COLO829 (cell line): ENCODE measurements at places on chromosomes 2 and 18.

DNA sequence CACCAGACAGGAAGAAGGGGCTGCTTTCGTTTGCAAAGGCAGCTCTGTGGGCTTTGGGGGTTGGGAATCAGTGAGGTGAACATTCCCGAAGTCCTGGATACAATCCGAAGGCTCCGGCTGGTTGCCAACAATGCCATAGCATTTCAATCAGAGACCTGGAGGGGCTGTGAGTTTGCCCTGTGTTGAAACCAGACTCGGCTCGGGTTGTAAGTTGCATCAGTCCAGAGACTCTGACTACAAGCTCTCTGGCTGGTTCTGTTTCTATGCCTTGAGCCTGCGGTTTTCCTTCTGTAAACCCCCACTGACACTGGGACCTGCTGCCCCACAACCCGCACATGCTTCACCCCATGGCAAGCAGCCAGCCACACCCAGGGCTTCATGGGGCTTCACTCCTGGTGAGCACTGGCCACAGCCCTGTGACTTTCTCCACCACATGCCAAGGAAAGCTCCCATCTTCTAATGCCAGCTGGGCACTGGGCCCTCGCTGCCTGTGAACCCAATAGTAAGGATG, 85.7 kb upstream of the ODC1 start:
- DNase-seq = no peak

DNA sequence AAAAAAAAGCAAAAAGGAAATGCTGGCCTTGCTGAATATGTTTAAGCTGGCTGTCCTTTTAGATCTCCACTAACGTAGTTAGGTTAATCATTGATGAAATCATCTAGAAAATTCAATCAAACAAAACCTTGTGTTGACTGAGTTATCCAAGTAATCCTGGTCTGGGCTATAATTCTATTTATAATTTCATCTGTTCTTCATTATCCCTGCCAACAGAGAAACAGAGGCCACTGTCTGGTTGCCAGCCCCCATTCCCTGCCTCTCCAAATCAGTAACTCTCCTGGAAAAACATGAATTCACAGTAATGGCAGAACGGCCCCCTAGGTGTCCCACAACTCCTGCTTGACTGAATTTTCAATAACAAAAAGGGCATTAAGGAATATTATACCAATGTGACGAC, 24.6 kb downstream of the DOCK10 start:
- DNase-seq = no peak

DNA sequence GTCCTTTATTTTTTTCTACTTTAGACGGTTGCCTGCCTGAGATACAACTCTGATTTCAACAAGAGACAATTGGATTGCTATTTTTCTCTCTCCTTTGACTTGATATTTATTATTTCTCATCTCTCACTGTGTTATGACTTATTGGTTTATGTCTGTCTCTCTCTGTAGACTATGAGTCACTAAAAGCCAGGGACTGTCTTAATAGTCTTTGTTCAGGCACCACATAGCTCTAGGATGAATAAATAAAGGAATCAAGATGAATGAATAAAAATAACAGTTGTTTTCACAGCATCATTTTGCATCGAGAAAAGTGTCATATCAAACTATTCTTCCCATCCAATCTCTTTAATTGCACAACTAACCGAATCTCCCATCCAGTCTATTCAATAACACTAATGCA, 31.4 kb upstream of the CD28 start:
- DNase-seq = peak; percentile 44

DNA sequence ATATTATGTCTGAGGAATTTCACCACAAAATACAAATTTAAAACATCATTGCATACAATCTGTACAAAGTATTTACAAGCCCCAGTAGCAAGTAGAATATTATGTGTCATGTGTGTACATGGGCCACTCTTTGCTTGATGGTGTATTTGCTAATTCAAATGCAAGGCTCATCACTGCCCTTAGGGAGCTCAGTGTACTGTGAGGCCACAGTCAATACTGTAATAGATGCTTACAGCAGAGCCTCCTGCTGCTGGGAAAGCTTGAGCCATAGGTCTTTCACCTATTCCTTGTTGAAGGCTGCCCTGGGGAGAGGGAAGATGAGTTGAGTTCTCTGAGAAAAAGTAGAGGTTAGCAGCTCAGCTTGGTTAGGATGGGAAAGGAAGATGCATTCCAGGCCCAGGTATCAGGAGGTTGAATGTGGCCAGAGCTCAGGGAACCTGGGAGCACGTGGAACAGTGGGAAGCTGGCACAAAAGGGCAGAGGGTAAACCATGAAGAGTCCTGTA, 189.6 kb downstream of the LRP1B start:
- no peak for DNase-seq

- no peak for DNase-seq
These were observed 23.9 kb upstream of the LNPK start for GRCh38 chr2:176025932-176026331.

DNA sequence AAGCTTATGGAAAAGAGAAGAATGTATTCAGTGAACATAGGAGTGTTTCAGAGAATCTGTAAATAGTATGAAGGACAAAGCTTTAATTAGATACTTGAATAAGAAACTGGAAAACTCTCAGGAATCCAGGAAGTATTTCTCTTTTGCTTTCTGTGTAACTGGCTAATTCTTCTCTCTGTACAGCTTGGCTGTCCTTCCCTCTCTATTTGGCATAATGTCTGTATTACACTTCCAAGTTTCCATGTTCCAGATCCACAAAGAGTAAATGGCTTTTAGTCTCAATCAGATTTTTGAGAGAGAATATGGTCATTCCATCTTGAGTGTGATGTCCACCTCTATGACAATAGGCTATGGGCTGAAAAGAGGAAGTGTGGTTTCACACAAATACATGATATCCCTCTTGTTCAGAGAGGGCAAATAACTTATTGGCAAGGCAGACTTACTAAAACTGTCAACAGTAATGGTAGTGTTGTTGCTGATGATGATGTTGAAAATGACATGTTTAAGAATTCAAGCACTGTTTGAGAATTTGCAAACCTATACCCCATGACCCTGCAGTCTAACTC, 129.2 kb upstream of the ERBB4 start:
- DNase-seq = no peak

DNA sequence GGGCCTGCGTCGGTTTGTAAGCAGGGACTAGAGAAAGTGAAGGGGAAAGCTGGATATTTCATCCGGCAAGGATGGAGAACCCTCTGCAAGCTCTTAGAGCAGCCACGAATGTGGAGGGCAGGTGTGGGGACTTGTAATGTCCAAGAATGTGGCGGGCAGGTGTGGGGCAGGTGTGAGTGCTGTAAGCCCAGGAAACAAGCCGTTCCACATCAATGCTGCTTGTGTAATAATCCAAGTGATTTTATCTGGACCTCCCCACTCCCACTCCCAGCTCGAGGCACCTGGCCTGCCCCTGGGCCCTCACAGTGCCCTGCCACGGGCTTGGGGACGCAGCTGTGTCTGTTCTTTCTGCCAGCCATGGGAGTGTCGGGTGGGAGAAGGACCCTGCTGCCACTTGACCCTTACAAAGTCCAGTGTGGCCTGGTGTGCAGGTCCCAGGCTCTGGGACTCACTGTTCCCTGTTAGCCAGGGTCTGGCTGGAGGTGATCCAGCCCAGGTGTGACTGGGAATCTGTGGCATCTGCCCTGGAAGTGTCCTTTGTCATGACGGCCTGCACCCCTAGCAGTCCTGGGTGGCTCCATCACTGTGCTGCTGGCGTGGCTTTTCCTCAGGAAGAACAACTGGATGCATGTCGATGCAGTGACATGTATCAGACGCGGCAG, 42.8 kb downstream of the SOX11 start:
- DNase-seq = no peak

- no peak for DNase-seq
These were observed 45.8 kb upstream of the HS6ST1 start for GRCh38 chr2:128364441-128364911.

- DNase-seq = peak; percentile 65
These were observed 9.4 kb upstream of the CD302 start for GRCh38 chr2:159807183-159808031.

DNA sequence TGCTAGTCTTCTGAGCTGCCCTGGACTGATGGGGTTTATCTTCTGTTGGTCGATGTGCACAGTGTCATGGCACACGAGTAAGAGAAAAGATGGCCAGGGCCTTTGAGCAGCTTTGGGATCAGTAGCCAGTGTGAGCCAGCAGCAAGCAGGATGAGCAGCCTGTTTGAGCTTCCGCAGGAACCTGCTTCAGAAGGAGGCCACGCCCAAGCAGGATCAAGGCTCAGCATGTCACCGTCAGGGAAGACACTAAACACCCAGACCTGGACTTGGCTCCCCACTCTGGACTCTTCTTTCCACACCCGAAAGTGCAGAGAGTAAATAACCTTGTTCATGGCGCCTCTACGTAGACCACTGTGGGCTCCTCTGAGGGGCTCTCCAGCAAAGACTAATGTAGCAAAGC, 25.2 kb upstream of the ASB1 start:
- DNase-seq = no peak

DNA sequence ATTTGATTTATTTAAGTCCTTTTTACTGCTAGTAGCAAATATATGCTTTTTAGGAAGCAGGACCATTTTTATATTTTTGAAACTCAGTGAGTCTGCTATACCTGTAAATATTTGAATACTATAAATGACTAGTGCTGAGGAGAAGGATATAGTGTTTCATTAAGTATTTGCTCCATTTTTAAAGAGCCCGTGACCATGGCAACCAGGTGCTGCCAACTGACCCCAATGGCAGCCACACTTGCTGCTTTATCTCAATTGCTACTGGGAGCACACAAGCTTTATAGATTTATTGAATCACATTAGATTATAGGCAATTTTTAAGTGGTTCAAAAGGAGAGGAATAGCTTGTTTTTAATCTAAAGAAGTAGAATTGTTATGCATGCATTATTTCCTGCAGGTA, 142.0 kb downstream of the SCG2 start:
- DNase-seq = no peak

DNA sequence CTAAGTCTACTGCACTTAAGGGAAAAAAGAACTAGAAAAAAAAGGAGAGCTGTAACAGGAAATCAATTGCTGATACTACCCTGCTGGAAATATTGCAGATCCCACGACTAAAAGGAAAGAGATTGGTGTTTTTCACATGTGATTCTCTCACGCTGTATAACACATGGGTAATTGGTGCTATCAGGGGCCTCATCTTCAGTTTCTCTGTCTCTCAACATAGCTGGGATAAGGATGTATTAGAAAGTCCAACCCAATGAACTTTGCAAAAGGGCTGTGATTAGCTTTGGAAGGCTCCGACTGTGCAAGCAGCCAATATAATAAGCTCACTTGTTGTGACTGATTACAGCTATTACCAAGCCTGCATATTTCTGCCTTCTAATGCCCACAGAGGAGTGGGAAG, 133.4 kb downstream of the NRP2 start:
- no peak for DNase-seq

- DNase-seq = no peak
These were observed 152.8 kb downstream of the BCL11A start for GRCh38 chr2:60400462-60401246.

- no peak for DNase-seq
These were observed 23.2 kb upstream of the ACSL3 start for GRCh38 chr2:222837643-222838056.

GRCh38 chr2:151869291-151869690, 41.1 kb upstream of the ARL5A start:
- DNase-seq = no peak

GRCh38 chr2:217551252-217551899, 451.4 kb downstream of the TNS1 start:
- DNase-seq = peak; percentile 31

DNA sequence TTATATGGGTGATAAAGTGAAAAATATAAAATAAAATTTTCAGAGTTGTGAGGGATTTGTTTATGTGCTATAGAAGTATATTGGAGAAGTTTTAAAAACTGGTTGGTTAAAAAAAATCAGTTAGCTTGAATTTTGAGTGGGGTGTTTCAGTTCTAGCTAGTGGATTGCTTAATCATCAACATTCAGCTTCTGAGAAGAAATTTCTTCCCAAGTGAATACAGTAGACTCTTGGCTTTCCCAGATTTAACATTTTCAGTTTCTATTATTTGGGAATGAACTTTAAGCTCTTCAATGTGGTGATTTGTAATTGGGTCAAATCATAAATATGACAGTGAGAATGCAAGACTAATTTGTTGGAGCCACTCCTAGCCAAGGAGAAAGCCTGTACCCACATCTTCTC, 120.8 kb downstream of the PLCL1 start:
- DNase-seq = no peak

DNA sequence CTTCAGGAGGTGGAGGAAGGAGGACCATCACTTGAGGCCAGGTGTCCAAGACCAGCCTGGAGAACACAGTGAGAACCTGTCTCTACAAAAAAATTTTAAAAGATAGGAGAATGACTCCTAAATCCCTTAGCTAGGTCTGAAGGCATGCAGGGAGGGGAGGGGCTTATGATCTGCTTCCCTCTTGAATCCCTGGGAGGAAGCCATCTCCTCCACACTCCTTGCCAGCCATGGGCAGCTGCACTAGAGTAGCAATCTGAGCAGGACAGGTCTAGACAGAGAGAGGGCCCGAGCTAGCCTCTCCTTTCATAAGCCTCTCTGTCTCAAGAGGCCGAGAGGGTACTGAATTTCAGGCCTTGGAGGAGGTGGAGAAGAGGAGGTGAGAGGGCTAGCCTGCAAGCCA, 42.5 kb downstream of the DAPL1 start:
- no peak for DNase-seq

DNA sequence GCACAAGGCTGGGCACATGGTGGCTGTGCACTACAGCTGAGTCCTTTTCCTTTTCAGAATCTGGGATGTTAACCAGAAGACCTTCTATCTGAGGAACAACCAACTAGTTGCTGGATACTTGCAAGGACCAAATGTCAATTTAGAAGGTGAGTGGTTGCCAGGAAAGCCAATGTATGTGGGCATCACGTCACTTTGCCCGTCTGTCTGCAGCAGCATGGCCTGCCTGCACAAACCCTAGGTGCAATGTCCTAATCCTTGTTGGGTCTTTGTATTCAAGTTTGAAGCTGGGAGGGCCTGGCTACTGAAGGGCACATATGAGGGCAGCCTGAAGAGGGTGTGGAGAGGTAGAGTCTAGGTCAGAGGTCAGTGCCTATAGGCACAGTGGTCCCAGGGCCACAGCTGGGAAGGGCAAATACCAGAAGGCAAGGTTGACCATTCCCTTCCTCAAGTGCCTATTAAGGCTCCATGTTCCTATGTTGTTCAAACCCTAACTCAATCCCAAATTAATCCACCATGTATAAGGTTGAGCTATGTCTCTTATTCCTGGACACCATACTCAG, 2.2 kb downstream of the IL1RN start:
- DNase-seq = no peak

- DNase-seq = no peak
These were observed 396.5 kb upstream of the DSEL start for GRCh38 chr18:67913040-67913439.

GRCh38 chr18:54767098-54767497, 61.2 kb upstream of the RAB27B start:
- no peak for DNase-seq

DNA sequence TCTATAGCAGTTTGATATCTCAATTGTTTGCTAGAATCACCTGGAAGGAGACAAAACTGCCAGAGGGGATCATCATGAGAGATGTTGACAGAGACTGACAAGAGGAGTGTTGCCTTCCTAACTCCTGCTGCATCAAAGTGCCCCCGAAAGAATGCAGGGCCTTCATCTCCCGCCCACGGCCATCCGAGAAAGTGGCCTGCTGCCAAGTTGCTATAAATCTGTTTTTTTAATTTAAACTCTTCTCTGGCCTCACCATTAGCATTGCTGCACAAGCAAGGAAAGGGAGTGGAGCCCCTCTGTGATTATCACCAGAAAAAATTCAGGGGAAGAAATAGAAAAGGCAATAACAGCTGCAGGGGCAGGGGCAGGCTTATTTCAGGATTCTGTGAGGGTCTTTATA, 238.1 kb upstream of the EPHA4 start:
- no peak for DNase-seq

- DNase-seq = no peak
These were observed 23.7 kb downstream of the RASGRP3 start for GRCh38 chr2:33500177-33500576.
